ENCODE measurements at places on chromosomes 6 and 20. TPM values are rescaled to one million over a fixed set of nuclear protein-coding genes. Genes with fewer than 3 reads are reported as not detected.

Gene KCNK16
- not detected for polyA plus RNA-seq

Gene PRSS16
- polyA plus RNA-seq: 1.5 TPM

Gene FRK
- 4.3 TPM for polyA plus RNA-seq

Gene SNAP91
- 0.96 TPM for polyA plus RNA-seq

Gene FAXC
- 5.8 TPM for polyA plus RNA-seq

All from right renal pelvis (tissue), 4 donors.